Stimulated activated CD4-positive, alpha-beta T cell treated with anti-CD3 and anti-CD28 coated beads, Interleukin-4, amount 100 ng/mL, for 1 hour (primary cell): ENCODE measurements at places on chromosomes 2 and 18.

DNA sequence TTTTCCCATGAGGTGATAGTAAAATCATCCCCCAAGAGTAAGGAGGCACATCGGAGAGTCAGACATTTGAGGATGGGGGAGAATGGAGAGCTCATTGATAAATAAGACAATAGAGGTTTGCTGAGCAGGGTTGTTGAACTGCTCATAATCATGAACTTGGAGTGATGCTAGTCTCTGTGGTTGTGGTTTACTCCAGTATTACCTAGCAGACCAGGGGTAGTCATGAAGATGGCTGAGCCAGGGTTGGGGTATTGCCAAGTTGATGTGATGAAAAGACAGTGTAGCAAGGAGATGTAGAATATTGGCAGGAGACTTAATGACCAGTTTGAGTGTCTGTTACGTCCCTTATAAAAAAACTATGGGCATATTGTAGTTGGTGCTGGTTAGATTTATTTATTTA is 25.4 kb downstream of the CYBRD1 start:
- DNase-seq: no peak

DNA sequence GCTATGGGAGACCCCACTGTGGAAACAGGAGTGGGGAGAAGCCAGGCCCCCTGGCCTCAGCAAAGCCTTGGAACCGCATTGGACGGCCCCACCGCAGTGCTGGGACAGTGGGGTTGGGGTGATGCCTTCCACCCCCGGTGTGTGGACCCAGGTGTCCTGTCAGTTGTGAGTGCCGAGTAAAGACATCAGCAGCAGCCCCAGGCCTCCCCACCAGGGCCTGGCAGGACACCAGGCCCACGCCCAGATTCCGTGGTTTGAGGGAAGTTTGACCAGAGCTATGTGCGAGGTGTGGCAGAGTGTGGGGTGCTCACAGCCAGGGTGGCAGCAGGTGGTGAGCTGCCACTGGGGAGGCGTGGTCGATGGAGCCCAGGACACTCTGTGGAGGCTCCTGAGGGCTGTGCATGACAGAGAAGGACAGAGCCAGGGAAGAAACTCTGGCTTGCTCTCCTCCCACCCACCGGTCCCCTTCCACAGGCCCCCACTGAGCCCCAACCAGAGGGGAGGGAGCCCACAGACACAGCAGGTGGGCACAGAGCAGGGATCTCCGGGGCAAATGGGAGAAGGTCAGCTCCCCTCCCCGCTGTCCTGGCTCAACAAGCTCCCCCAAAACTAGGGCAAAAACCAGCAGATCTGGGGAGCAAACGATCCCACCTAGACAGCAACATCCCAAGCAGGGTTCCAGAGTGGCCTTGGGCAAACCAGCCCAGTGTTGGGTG is 69.1 kb downstream of the TWIST2 start:
- DNase-seq: no peak

GRCh38 chr2:174335988-174336500 is 1.3 kb downstream of the SP9 start:
- DNase-seq: peak; percentile 25

DNA sequence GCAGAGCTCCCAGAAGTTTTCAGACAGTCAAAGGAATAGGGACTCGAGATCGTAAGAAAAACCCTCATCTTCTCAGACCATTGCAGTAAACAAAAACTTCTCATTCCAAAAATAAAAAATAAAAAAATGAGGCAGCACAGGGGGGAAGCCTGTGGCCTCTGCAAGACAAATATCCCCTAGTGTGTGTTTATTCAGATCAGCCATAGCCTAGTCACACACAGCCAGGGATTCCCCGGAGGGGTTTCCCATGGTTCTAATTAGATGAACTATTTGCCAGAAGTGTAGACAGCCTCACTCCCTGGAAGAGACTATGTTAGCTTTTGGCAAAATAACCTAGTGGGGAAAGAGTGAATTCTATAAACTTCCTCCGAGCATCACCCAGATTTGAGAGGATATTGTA is 122.9 kb upstream of the KLF7 start:
- DNase-seq: no peak

DNA sequence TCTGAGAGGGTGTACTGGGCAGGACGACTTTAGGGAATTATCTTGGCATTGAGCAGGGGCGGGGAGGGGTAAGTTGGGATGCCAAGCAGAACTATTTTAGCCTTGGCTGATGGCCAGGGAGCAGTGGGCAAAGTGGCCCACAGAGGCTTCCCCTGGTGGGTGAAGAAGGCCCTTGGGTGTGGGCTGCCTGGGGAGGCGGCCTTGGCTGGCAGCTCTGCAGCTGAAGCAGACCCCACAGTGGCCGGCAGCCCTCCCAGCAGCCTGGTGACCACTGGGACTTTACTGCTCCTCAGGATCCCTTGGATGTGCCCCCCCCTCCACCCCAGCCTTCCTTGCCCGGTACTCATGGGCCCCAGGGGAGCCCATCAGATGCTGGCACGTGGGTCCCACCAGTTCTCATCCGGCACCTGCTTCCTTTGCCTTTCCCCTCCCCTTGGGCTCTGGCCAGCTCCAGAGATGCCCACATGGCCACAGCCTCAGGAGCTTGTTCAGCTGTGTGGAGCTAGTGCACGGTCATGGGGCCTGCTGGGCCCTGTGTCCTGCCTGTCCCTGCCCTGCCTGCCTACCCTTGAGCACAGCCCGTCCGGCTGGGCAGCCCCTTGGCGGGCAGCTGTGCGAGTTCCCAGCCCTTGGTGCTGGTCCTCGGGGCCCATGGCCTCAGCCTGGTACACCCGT is 122.1 kb upstream of the HS6ST1 start:
- DNase-seq: no peak

DNA sequence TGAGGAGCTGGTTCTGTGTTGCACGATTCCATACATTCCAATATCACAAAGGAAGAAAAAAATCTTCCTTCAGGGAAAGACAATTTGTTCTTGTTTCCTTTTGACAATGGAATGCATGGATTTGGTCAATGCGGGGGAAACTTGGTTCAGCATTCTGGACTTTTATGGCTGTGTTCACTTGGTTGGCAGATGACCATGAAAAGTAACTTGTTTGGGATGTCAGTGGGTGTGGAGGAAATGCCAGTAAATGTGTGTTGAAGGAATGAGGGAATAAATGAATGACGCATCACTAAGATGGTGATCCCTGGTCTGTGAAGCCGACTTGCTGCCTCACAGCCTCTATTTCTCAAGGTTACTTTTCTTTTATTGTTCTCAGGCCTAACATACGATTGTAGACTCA is 53.7 kb downstream of the THUMPD2 start:
- no peak for DNase-seq

- DNase-seq: no peak
These were observed 36.5 kb downstream of the NAB1 start for GRCh38 chr2:190685333-190685732.

- no peak for DNase-seq
These were observed 80.4 kb upstream of the WDR75 start for GRCh38 chr2:189360861-189361260.

- DNase-seq: no peak
These were observed 42.6 kb downstream of the TTR start for GRCh38 chr18:31634331-31634713.

GRCh38 chr2:10408649-10409579 is 39.2 kb downstream of the ODC1 start:
- DNase-seq: peak; percentile 82

- DNase-seq: no peak
These were observed 15.5 kb upstream of the NEURL3 start for GRCh38 chr2:96520697-96521096.

- no peak for DNase-seq
These were observed 317.4 kb downstream of the NBAS start for GRCh38 chr2:15243762-15244161.

- DNase-seq: no peak
These were observed 143.9 kb upstream of the CDH20 start for GRCh38 chr18:61189376-61189775.

- DNase-seq: peak; percentile 39
These were observed 1.3 kb upstream of the LRP2 start for GRCh38 chr2:169363560-169364150.

GRCh38 chr2:127160676-127161075 is 53.7 kb upstream of the BIN1 start:
- no peak for DNase-seq

GRCh38 chr2:220198896-220199295 is 571.5 kb downstream of the SLC4A3 start:
- no peak for DNase-seq

GRCh38 chr2:6921321-6921922 is 4.2 kb downstream of the RNF144A start:
- DNase-seq: no peak

GRCh38 chr2:238306672-238306998 is 13.7 kb upstream of the TRAF3IP1 start:
- no peak for DNase-seq

DNA sequence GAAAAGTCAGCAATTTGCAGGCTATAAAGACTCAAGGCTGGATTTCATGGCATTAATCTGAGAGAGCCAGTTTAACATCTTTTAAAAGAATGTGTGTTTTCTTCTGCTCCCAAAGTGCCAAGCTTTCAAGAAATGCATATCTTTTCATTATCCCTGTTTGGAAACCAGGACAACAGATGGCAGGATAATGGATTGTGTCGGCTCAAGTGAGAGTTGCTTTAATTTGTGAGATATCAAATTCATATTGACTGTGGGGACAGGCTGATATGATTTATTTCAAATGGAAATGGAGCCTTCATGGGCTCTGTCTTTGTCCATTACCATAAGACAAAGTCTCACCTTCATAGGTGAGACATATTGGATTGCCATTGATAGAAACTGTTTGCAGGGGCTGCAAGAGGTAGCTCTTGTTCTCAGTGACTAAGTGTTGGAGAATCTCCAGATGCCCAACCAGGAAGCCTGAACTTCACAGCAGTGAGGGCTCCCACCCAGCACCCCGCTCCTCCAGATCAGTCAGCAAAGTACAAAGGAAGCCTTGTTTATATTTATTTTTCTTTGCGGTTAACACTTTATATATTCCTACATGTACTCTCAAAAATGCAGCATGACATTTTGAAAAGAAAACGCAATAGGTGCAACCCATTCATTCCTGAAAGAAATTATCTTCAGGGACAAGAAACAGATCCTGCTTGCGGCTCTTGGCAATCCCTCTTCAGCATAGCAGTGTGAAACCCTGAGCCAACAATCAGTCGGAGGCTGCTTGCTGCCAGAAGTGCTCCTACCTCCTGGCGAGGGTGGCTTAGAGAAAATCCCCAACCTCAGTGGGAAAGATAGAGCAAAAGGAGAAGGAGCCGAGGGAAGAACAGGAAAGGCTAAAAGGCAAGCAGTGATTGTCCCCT is 65.8 kb upstream of the ATL2 start:
- DNase-seq: no peak

- DNase-seq: no peak
These were observed 146.8 kb upstream of the HS6ST1 start for GRCh38 chr2:128465246-128466170.

GRCh38 chr2:140596447-140596846 is 1534.4 kb downstream of the LRP1B start:
- no peak for DNase-seq

DNA sequence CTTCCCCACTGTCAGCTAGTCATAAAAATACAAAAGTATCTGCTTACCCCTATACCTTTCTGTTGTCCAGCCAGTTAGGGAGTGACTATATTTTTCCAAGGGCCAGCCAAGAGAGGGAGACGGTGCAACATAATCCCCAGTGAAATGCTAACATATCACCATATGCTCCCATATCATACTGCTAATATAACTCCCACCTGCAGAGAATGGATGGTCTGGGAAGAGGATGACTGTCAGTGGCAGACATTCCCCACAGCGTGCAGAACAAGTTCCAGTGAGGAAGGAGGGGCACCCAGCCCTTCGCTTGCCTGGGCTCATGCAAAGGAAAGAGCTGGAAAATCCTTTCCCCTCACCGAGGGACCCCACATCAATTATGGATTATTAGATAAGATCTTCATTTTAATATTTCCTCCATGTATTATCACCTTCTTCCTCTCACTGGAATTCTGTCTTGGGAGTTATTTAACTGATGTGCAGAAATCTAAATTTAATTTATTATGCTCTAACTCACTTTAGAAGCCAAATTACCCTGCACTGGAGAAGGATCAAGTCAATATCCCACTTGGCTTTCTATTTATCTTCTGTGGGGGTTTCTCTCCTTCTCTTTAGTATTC is 135.6 kb downstream of the GALNT14 start:
- no peak for DNase-seq

DNA sequence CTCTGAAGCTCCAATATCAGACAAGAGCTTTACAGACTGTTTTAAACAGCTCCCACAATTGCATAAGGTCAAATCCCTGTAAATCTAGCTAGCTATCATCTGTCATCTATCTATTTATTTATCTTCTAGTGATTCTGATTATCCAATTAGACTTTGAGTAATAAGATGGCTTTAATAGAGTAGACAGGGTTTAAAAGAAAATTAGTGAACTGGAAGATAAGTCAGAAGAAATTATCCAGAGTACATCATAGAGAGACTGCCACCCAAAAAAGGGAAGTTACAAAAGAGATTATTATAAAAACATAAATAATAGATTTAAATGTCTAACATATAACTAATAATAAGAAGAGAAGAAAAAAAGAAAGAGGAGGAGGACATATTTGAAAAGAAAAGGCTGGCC is 8.0 kb upstream of the ZC3H8 start:
- DNase-seq: no peak

DNA sequence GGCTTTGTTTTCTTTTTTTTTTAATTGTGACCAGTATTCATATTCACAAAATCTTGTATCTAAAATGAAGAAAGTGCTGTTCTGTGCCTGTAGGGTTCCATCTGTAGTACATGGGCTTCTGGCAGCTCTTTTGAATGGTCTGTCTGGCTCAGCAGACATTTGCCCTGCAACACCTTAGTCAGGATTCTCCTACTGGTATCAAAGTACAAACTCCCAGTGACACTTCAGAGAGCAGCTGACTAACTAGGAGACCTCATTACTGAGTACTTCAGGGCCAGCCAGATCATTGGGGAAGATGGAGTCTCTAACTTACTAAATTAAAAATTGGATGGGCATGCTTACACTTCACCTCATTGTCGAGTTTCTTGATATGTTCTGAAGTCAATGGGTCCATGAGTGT is 39.7 kb downstream of the GRHL1 start:
- no peak for DNase-seq

DNA sequence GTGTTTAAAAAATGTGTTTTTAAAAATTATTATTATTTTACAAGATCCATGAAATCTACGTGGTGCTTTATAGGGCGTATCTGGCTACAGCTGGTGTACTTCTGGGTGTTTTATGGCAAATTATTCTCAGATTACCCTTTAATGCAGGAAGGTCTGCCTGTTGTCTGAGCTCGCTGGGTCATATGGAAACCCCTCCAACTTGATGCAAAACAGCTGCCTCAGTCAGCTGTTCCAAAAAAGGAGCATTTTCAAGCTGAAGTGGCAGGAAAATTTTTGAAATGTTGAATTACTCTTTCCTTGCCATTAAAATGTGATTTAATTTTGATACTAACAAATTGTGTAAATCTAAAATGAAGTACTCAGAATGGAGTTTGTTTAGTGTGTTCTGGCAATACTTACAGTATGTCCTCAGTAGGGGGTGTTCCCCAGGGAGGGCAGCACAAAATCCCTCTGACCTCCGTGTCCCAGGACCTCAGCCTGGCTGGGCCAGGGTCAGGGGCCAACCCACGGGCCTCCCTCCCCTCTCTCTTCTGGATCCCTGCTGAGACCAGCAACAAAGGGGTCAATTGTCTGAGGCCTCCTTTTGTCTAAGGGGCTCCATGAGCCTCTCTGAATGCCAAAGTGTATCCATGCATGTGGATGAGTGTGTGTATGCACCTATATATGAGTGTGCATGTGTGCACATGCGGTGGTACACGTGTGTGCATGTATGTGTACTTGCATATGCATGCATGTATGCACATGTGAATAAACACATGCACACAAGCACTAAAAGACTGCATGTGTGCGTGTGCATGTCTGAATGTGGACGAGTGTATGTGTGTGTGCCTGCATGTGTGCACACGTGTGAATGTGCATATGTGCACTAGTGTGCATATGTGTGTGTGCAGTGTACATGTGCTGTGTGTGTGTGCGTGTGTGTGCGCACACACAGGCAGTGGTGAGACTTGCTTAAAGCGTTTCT is 105.4 kb downstream of the ACOXL start:
- no peak for DNase-seq
